ENCODE measurements at places on chromosomes 13 and 19.

DNA sequence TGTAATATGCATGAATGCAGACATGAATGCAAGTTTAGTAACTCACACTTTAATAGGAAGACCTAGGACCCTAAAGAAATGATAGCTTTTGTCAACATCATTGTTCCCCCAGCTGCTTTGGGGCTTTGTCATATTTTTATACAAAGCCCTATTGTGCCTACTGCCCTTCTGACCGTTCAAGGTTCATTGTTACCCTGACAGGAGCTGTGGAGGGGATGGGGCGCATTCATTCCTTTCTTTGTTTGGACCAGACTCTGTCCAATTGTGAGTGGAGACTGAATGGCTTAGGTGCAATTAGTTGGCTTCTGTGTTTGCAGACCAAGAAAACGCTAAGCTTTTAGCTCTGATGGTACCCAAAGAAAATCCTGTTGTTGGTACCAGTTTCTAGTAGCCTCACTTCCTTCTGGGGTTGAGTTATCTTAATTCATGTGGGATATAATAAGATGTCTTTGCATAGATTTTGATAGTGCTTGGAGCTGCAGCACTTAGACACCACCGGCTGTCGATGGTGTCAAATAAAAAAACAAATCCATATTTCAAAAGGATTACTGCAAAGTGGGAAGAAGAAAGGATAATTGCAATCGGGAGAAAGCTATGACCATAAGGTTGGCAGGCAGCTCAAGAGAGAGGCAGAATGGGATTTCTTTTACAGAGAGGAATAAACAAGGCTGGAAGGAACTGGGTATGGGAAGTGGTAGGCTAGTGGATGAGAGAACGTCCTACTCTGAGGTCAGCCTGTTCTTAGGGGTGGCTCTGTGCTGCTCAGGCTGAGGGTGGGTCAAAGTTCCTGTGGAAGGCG, 133.9 kb upstream of the TMTC4 start:
- no peak overlapping the region for H3K27ac ChIP-seq
- no peaks in the 10 kb centered on the region for H3K36me3 ChIP-seq
- peaks cover 14% of the 10 kb centered on the region for H3K27me3 ChIP-seq
- no peaks in the 10 kb centered on the region for H3K4me1 ChIP-seq
- no peak for DNase-seq
- no peak overlapping the region for H3K4me3 ChIP-seq

DNA sequence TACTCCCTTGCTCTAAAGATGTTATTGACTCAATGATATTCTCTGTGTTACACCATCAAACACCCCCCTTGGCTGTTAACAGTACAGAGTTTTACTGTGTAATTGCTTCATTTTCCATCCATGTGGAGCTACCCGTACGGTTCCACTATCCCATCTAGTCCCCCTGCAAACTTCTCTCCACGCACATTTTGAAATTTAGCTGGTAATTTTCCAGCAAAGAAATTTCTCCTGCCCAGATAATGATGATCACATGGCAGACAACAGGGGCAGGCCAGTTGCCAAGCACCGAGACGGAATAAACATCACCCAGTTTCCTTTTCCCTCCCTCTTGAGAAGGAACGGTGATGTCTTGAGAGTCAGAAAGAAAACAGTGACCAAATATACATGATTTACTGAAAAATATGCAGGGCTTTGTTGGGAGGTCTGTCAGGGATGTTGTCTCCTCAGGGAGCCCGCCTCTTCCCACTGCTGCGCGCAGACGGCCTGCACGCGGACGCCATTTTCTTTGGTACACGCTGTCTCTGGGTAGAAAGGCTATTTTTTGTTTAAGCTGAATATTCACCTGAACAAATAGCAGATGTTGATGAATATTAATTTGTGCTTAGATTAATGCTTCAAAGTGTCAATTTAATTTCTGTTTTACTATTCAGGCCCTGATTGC, 109.9 kb downstream of the OLFM4 start:
- no peaks in the 10 kb centered on the region for H3K27me3 ChIP-seq
- H3K4me3 ChIP-seq: no peak overlapping the region
- H3K27ac ChIP-seq: no peak overlapping the region
- no peaks in the 10 kb centered on the region for H3K36me3 ChIP-seq
- DNase-seq: no peak
- no peaks in the 10 kb centered on the region for H3K4me1 ChIP-seq

- no peak overlapping the region for H3K27ac ChIP-seq
- no peaks in the 10 kb centered on the region for H3K27me3 ChIP-seq
- no peak for DNase-seq
- H3K4me3 ChIP-seq: no peak overlapping the region
- H3K4me1 ChIP-seq: no peaks in the 10 kb centered on the region
These were observed 84.4 kb upstream of the KCTD15 start for GRCh38 chr19:33712268-33712667.

- no peak for DNase-seq
- H3K27ac ChIP-seq: peak overlapping the region; percentile 21
- no peaks in the 10 kb centered on the region for H3K27me3 ChIP-seq
- H3K4me3 ChIP-seq: no peak overlapping the region
These were observed 38.3 kb downstream of the AP1M1 start for GRCh38 chr19:16235811-16236652.

GRCh38 chr19:28586474-28586873, 626.5 kb downstream of the UQCRFS1 start:
- no peak overlapping the region for H3K4me3 ChIP-seq
- H3K36me3 ChIP-seq: no peaks in the 10 kb centered on the region
- no peak overlapping the region for H3K27ac ChIP-seq
- H3K27me3 ChIP-seq: no peaks in the 10 kb centered on the region
- no peak for DNase-seq
- no peaks in the 10 kb centered on the region for H3K4me1 ChIP-seq

- H3K4me3 ChIP-seq: no peak overlapping the region
- no peaks in the 10 kb centered on the region for H3K36me3 ChIP-seq
- no peaks in the 10 kb centered on the region for H3K27me3 ChIP-seq
- no peak overlapping the region for H3K27ac ChIP-seq
- H3K4me1 ChIP-seq: no peaks in the 10 kb centered on the region
- no peak for DNase-seq
These were observed 130.0 kb downstream of the SIPA1L3 start for GRCh38 chr19:38036707-38037611.

- H3K27me3 ChIP-seq: peaks cover 17% of the 10 kb centered on the region
- H3K27ac ChIP-seq: no peak overlapping the region
- H3K36me3 ChIP-seq: no peaks in the 10 kb centered on the region
- H3K4me3 ChIP-seq: no peak overlapping the region
These were observed 9.7 kb downstream of the LATS2 start for GRCh38 chr13:21051675-21052074.

DNA sequence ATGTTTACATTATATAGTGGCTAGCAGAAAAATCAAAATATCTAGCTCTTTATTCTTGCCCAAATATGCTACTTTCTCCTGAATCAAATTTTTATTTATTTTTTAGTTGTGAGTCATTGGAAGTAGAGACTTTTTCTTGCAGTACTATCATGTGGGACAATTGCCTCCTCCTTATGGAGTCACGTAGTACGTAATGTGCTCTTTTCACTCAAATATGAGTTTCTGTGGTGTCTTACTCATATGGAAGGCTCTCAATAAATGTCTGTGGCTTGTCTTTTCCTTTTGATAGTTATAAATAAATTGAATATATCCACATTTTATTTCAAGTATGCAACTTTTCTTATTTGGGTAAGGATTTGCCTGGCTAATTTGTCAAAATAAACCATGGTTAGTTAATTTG, 1411.0 kb upstream of the SLC10A2 start:
- H3K27ac ChIP-seq: no peak overlapping the region
- H3K36me3 ChIP-seq: no peaks in the 10 kb centered on the region
- no peak for DNase-seq
- no peak overlapping the region for H3K4me3 ChIP-seq
- no peaks in the 10 kb centered on the region for H3K4me1 ChIP-seq
- H3K27me3 ChIP-seq: no peaks in the 10 kb centered on the region

- peak overlapping the region; percentile 90 for H3K4me3 ChIP-seq
- peaks cover 5% of the 10 kb centered on the region for H3K36me3 ChIP-seq
- no peak for DNase-seq
- peak overlapping the region; percentile 80 for H3K27ac ChIP-seq
These were observed 556 bp downstream of the CACTIN start for GRCh38 chr19:3625996-3626472.

DNA sequence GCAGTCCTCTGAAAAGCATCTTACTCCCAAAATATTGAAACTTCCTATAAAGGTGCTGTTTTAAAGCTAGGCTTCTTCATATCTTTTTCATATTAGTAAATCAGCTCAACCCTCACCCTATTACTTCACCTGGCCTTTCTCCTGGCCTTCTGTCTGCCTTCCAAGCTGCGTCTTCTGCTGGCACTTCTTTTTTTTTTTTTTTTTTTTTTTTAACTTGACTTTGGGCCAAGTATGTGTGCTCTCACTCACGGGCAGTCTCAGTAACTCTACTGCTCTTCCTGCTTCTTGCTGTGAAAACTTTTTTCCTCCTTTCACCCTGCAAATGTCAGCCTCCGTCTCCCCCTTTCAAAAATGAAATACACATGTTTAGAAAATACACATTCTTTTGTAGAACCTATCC, 41.2 kb upstream of the KCTD4 start:
- H3K4me1 ChIP-seq: no peaks in the 10 kb centered on the region
- no peak for DNase-seq
- no peaks in the 10 kb centered on the region for H3K27me3 ChIP-seq
- H3K36me3 ChIP-seq: peaks cover 2% of the 10 kb centered on the region
- H3K27ac ChIP-seq: no peak overlapping the region

DNA sequence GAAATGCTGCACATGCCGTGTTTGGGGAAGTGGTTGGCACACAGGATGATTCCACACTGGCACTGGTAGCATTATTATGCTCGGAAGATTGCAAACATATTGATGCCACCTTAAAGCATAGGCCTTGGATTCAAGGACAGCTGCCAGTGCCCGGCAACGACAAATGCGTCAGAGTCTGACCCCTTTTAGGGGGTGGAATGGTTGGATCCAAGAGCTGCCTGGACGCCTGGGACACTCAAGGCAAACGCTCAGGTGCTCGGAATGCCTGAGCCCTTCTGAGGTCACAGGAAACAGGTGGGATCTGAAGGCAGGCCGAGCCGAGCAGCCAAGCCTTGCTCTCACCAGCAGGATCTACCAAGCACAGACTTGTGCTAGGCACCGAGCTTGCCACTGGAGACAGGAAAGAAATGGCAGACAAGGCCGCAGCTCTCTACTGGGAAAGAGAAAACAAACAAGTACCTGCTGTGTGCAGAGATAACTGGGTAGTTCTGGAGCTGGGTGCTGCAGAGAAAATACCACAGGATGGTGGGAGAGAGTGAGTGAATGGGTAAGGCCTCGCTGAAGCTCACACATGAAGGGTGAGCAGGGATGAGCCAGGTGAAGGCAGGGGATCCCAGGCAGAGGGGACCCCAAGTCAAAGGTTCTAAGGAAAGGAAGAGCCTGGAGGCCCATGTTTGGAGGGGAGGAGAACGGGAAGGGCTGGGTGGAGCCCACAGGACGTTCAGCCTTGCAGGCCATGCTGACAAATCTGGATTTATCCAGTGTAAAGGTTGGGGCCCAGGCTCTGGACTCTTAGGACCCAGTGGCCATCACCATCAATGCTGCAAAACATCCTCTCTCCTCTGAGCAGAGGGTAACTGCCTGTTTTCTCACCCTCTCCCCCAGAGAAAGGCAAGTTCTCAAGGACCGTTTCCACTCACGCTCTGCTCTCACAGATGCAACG, 9.2 kb downstream of the RANBP3 start:
- no peak overlapping the region for H3K4me3 ChIP-seq
- peaks cover 18% of the 10 kb centered on the region for H3K36me3 ChIP-seq
- DNase-seq: no peak
- peaks cover 35% of the 10 kb centered on the region for H3K4me1 ChIP-seq
- H3K27me3 ChIP-seq: no peaks in the 10 kb centered on the region
- H3K27ac ChIP-seq: peak overlapping the region; percentile 71

- no peaks in the 10 kb centered on the region for H3K36me3 ChIP-seq
- no peak for DNase-seq
- no peaks in the 10 kb centered on the region for H3K4me1 ChIP-seq
- no peak overlapping the region for H3K4me3 ChIP-seq
- no peaks in the 10 kb centered on the region for H3K27me3 ChIP-seq
- no peak overlapping the region for H3K27ac ChIP-seq
These were observed 13.3 kb upstream of the ZNF57 start for GRCh38 chr19:2887391-2887914.

DNA sequence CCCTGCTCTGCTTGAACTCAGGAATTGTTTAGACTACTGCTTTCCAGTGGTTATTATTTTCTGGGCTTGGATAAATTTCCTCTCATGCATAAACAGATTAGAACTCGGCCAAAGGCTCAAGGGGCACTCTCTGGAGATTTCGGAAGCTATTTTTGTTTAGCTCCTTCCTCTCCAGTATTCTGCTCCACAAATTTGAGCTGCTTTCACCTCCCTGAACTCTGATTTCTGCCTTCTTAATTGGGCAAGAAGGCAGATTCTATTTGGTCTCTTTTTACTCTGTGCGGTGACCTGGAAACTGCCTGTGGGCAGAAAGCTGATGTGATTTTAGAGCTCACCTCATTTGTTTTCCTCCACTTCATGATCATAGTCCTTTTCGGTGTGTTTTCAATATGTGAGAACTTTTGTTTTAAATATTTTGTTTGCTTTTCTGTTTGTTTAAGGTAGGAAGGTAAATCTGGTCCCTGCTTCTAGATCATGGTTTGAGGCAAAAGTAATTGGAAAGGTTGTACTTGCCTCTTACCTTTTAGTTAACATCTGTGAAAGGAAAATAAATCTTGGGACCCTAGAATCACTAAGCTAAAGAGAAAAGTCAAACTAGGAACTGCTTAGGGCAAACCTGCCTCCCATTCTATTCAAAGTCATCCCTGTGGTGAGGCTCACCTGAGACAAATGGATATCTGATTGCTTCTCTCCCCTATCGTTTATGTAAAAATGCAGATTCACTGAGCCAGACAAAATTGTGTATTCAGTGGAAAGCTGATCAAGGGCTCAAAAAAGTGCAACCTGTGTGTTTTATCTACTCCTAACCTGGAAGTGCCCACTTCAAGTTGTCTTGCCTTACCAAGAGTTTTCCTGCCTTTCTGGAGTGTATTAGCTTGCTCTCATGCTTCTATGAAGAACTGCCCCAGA, 714.7 kb upstream of the PCDH20 start:
- H3K27me3 ChIP-seq: no peaks in the 10 kb centered on the region
- H3K27ac ChIP-seq: no peak overlapping the region
- no peak for DNase-seq
- H3K36me3 ChIP-seq: no peaks in the 10 kb centered on the region
- H3K4me1 ChIP-seq: no peaks in the 10 kb centered on the region

GRCh38 chr19:39125199-39125553, 410 bp upstream of the PAK4 start:
- peaks cover 23% of the 10 kb centered on the region for H3K4me1 ChIP-seq
- peaks cover 3% of the 10 kb centered on the region for H3K27me3 ChIP-seq
- no peak for DNase-seq
- H3K4me3 ChIP-seq: peak overlapping the region; percentile 96

GRCh38 chr13:60501236-60501635, 104.2 kb downstream of the TDRD3 start:
- H3K27me3 ChIP-seq: no peaks in the 10 kb centered on the region
- no peak for DNase-seq
- H3K36me3 ChIP-seq: peaks cover 38% of the 10 kb centered on the region
- no peaks in the 10 kb centered on the region for H3K4me1 ChIP-seq

- no peaks in the 10 kb centered on the region for H3K4me1 ChIP-seq
- no peak overlapping the region for H3K27ac ChIP-seq
- H3K36me3 ChIP-seq: no peaks in the 10 kb centered on the region
These were observed 502.8 kb downstream of the COG6 start for GRCh38 chr13:40158218-40158617.

Data from T-helper 2 cell treated with Interferon-gamma antibody and Interleukin-4, amounts not matched to agents 5 μg/mL and 100 μg/mL, for 36 hours (primary cell).